ENCODE measurements at places on chromosomes 12 and 14.

- peak; percentile 22 for DNase-seq
These were observed 68.6 kb downstream of the SLC25A47 start for GRCh38 chr14:100391724-100392123.

DNA sequence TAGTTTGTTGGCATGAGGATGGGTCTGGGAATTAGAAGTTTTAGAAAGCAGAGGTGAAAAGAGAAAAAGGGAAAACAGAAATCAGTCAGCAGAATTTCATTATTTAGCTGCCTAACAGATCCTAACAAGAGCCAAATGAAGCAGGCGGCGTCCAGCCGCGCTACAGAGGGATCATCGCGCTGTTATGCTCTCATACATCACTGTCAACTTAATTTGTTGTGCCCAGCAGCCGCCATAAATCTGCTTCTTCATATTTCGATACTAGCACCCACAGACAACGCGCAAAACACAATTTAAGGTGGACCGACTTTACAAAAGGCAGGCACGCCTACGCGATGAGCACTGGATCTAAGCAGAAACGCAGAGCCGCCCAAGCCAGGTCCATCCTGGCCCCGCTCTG is 66.7 kb downstream of the SETD3 start:
- no peak for DNase-seq

DNA sequence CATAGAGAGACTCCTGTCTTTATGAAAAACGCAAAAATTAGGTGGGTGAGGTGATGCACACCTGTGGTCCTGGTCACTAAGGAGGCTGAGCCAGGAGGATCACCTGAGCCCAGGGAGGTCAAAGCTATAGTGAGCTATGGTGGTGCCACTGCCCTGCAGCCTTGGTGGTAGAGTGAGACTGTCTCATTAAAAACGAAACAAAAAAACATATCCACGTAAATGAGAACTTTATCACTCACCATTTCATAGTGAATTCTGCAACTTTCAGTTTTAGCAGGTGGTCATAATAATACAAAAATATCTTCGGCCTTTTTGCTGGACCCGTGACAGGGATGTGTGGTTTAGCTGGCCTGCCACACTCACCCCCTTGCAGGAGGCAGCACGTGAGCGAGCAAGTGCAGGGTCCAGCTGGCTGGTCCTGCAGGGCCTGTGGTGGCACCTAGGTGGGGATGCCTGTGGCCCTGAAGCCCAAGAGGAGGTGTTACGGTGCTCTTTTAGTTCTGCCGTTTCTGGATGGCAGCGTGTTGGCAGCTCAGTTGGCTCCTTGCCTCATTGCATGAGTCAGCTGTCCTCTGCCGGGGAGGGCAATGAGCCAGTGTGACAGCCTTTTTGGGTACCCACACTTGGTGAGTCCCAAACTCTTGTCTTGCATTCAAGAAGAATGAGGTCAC is 1330.7 kb upstream of the TMEM132C start:
- no peak for DNase-seq

GRCh38 chr14:33402604-33403003 is 463.9 kb downstream of the NPAS3 start:
- no peak for DNase-seq

- DNase-seq, result no peak
These were observed 230.9 kb upstream of the NOVA1 start for GRCh38 chr14:26828741-26829140.

GRCh38 chr12:104796475-104796862 is 161.6 kb downstream of the SLC41A2 start:
- DNase-seq, result no peak
